NCI-H510A (cell line): ENCODE measurements at places on chromosomes 12 and 14.

DNA sequence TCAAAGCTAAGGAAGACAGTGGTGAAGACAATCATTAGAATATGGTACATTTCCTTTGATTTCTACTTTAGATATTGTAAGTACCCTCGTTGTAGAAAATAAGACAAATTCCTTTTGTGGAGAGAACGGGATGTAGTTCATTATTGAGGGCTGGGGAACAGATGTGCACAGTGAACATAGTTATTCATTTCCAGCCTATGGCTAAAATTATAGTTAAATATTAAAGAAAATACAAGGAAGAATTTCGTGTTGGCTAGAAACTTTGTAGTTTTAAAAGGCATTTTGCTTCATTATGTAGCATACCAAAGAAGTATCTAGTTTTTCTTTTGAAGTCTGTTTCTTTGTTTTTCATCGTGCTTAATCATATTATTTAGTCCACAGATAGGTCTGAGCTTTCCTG lies 201.8 kb downstream of the ESR2 start:
- DNase-seq: no peak

DNA sequence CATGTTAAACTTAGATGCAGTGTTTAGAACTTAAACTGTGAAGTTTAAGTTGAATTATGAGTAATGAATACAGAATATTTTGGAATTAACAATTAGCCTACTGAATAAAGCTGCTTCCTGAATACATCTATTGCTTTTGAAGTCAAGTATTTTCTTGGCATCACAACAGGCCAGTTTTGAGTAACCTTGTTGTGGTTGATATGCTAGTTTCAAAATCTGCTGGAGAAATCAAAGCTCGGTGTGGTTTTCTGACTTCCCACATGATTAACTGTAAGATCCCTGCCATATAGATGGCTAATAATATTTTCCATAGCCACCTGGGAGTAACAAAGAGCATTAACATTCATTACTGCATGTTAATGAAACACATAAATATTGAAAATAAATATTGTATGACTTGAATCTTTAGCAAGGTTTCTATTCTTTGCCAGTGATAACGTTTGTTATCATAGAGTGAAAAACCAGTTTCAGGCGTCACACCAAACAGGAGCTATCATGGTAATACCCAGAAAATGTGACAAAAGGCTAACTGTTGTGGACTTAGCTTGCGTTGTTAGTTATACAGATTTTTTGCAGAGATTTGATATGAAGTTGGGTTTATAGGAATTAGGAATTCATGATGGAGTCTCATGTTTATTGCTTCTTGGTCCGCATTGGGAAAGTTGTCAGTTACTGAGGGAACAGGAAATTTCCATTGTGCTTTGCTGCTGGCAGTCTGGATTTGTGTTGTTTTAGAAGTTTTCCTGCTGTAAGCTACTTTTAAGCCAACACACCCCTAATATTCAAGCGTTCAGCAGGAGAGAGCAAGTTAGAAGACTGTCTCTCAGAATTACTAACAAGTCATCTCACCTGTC lies 32.1 kb downstream of the PPFIBP1 start:
- no peak for DNase-seq

- DNase-seq: no peak
Observed at GRCh38 chr12:50765095-50765911, 1.4 kb downstream of the ATF1 start.

- DNase-seq: no peak
Observed at GRCh38 chr12:110856542-110856941, 9.8 kb downstream of the CCDC63 start.

DNA sequence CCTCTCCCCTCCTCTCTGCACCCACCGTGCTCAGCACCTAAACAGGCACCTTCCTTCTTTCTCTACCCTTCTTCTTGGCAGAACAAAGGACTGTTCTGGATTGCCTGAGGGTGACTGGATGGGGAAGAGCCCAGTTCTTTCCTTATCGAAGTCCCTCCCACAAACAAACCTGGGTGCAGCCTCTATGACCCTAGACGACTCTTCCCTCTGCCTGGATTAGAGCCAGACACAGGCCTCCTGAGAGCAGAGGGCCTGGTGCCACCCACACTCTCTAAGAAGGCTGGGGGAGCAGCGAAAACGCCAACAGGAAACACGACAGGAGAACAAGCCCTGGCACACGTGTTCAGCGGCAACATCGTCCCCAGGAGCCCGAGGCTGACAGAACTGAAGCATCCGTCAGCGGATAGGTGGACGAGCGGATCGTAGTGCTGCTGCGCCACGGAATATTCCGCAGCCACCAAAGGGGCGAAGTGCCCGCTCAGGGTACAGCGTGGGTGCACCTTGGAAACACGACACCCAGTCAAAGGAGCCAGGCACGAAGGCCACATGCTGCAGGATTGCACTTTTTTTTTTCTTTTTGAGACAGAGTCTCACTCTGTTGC lies 38.0 kb downstream of the RIMBP2 start:
- peak; percentile 31 for DNase-seq

DNA sequence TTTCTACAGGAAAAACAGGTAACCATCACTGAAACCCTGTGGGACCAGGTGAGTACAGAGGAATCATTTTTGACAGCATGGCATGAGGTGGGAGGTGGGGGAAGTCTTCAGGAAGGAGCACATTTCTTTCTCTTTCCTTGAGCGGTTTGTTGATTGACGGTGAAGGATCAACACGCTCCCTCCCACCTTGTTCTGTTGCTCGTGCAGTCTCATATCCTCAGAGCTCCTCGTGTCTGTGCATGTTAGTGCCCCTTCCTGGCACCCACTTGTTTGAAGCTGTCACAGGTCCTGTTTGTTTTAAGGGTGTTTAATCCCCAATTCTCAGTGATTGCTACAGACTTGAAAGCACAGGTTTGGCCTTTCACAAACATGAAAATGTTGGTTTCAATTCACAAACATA lies 4.4 kb downstream of the C12orf54 start:
- DNase-seq: no peak

DNA sequence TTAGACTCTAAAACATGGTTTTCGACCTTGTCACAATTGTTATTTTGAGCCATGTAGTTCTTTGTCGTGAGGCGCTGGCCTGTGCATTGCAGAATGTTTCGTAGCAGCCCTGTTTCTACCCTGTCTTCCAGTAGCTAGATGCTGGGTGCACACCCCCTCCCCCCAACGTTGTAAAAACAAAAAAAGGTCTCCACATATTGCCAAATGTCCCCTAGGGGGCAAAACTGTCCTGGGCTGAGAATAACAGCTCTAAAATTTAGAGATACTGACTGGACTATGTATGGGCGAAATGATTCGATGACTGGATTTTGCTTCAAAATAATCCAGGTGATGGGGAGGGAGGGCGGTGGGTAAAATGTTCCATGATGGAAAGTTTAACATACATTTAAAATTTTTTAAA lies 126.1 kb upstream of the FUT8 start:
- no peak for DNase-seq

DNA sequence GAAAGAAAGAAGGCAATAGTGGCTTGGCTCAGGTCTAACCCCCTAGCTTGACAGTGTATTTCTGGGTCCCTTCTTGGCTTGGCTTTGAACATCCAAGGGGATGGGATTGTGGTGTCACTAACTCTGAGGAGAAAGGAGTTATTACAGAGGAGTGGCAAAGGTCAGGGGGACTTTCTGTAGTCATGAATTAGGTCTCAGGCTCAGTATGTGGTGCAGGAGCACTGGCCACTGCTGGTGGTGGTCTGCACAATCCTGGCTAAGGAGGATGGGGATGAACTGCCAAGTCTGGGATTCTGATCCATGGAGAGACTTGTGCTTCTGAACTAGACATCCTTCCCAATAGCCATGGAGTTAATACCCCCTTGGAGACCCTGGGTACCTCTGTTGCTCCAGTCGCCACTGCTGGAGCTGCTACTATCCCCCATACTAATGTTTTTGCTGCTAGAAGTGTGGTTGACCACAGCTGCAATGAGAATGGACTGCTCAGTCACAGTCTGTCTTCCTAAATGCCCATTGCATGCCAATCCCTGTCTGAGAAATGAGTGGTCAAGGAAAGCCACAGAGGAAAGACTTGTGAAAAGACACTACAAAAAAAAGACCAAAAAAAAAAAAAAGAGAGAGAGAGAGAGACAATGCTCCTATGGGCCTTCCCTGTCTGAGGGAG lies 32.5 kb downstream of the KRT76 start:
- no peak for DNase-seq

DNA sequence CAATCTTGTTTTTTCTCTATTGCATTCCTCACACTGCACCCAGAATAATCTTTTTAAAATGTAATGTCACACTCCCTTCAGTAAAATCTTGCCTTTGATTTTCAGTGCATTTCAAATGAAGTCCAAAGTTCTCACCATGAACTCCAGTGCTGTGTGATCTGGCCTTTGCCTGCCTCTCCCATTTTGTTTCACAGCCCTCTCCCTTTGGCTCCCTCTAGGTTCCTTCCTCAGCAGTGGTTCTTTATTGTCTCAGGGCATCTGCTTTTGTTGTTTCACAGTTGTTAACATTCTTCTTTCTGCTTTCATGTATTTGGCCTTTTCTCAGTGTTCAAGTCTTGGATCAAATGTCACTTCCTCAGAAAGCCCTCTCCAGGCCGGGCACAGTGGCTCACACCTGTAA lies 84.5 kb upstream of the AMN1 start:
- DNase-seq: no peak

DNA sequence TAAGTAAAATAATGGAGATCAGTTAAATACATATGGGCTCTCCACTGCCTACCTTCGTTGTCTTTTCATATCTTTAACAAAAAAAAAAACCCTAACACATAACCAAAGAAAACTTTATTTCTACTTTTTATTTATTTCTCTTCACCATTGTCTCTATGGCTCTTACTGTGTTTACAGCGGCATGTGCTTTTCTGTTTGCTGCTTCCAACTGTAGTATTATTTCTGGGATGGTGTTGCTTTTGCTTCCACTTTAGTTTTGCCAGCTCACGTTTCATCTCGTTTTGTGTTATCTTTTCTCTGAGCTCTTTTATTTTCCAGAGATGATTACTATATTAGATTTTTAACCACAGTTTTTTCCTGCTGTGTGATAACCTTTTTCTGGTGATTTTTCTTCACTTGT lies 46.1 kb downstream of the KTN1 start:
- no peak for DNase-seq

GRCh38 chr12:39205969-39206368 lies 237.0 kb downstream of the KIF21A start:
- no peak for DNase-seq

- peak; percentile 30 for DNase-seq
Observed at GRCh38 chr12:107318806-107319532, 225.6 kb upstream of the CRY1 start.

GRCh38 chr12:5379749-5380496 lies 52.0 kb upstream of the NTF3 start:
- no peak for DNase-seq

DNA sequence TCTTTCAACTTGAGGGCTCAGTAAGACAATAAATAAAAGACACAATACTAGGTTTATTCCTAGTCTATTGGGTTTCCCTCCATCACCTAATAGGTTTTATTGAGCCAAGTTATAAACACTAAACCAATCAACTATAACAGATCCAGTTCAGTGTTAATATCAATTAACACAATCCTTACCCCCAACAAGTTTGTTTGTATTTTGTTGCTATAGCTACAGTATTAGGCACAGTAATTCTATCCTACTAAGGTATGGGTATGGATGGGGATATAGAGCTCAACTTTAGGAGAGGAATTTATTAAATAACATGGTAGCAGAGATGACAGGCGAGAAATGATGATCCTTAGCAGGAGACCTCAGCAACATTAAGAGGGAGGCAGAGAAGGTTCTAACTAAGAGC lies 13.3 kb downstream of the PPP4R3A start:
- DNase-seq: no peak

- no peak for DNase-seq
Observed at GRCh38 chr12:84955298-84955697, 42.7 kb upstream of the SLC6A15 start.

DNA sequence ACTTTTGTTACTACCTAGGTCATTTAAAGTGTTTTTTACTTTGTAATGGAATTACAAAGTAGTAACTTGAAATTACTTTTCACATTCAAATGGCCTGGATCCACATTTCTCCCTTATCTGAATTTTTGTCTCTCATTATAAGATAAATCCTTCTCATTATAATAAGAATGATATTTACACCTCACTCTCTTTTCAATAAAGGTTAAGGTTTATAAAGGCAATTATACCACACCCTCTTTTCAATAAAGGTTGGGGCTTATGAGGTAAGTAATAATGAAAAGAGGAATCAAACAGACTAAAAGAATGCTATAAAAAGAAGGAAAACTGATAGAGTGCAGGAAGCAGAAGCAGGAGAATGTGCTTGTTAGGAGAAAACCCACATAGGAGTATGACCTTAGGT lies 210.8 kb downstream of the ACSS3 start:
- no peak for DNase-seq

DNA sequence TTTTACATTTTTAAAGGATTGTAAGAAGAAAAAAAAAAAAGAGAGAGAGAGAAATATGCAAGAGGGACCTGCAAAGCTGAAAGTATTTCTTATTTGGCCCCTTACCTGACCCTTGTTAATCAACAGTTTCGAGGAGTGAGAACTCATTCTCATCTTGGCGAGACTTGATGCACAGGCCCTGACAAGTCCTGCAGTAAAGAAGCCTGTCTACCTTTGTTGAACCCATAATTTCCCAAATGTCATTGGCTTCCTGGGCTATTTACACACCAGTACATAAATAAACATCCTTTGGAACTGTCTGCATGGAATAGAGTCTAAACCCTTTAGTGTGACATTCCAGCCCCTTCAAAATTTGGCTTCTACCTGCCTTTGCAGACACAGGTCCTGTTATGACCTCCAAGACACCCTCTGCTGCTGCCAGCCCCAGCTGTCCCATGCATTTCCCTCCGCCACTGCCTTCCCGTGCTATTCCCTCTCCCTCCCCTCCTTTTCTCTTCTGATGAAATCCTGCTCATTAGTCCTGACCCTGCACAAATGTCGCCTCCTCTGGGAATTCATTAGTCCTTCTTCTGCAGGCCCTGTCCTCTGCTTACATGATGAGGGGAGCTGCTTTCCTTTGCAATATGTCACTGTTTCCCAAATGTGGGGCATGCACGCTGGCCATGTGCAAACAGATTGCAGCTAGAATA lies 35.1 kb downstream of the MYL2 start:
- no peak for DNase-seq

- DNase-seq: no peak
Observed at GRCh38 chr12:125121106-125121505, 55.9 kb downstream of the AACS start.

DNA sequence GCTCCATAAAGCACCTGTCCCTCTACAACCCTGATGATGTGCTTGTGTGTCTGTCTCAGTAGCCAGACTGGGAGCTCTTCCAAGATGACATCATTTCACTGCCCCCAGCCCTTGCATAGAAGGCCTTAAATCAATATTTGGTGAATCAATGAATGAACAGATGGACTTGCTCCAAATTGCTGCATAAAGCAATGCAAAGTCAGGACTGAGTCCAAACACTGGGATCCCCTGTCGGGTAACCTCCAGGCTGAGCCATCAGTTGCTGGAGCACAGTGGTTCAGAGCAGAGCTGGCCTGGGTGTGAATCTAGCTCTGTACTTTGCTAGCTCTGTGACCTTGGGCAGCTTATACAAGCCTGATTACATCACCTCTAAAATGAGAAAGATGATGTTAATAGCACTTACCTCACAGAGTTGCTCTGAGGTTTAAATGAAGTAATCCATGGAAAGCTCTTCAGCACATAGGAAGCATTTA lies 120.3 kb upstream of the VASH1 start:
- DNase-seq: no peak
